Activated CD4-positive, alpha-beta memory T cell treated with anti-CD3 and anti-CD28 coated beads, Interleukin-2, amount 10 ng/mL, durations not matched to agents 7 days and 5 days (primary cell): ENCODE measurements at places on chromosomes 11 and 22. TPM values are rescaled to one million over a fixed set of nuclear protein-coding genes. Genes with fewer than 3 reads are reported as not detected.

Gene RCOR2
- total RNA-seq, result not detected

DNA sequence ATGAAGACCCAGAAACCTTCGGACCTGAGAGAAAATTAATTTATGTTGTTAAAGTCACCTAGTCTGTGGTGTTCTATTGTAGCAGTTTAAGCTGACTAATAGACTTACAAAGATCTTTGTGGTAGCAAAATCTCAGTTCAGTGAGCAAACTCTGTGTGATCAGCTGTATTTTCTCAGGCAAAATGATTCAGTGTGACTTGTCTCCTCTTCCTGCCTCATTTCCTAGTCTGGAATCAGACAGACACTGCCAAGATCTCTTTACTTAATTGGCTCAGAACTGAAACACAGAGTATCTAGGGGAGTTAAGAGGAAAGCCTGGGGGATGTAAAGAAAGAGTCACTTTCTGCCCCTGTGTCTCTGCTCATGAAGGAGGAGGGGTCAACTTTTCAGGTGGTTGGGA is 564.7 kb downstream of the KCNA4 start:
- H3K4me1 ChIP-seq, result no peaks in the 10 kb centered on the region
- DNase-seq, result no peak
- H3K27ac ChIP-seq, result no peak overlapping the region

Gene MMP12
- not detected for total RNA-seq

Gene ANKRD49
- 26.9 TPM for total RNA-seq

Gene RFPL3
- total RNA-seq, result not detected

Gene ACR
- total RNA-seq, result not detected

DNA sequence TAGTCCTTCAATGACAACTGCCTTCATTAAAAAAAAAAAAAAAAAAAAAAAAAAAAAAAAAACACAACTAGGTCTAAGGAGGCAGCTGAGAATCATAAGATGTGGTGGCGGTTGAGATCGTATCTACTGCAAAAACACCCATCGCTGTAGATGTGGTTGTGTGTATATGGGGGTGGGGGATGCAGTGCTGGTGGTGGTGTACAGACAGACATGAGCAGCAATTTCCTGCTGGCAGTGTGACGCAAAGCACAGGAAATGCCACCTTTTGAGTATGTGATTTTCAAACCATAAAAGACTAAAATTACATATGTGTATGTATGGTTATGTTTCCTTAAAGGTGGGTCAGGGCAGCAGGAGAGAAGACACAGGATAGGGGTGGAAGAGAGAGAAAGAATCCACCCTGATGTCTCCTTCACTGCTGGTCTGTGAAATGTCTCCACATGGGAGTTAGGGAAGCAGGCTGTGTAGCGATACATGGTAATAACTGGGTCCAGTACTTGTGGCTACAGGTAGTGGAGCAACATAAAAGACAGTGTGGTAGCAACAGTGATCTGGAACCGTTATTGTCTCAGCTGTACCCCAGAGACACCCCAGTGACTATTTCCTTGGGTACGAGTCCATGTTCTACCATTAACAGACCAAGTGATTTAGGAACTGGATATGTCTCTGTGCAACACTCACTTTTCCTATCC is 57.9 kb downstream of the SYTL2 start:
- peaks cover 76% of the 10 kb centered on the region for H3K36me3 ChIP-seq
- DNase-seq, result peak; percentile 94
- H3K27me3 ChIP-seq, result no peaks in the 10 kb centered on the region

Gene GAB4
- total RNA-seq, result not detected

Gene FAM83F
- not detected for total RNA-seq

Gene OR56A5
- total RNA-seq, result not detected
